ENCODE measurements at places on chromosomes 5 and 9. TPM values are rescaled to one million over a fixed set of nuclear protein-coding genes. Genes with fewer than 3 reads are reported as not detected.

DNA sequence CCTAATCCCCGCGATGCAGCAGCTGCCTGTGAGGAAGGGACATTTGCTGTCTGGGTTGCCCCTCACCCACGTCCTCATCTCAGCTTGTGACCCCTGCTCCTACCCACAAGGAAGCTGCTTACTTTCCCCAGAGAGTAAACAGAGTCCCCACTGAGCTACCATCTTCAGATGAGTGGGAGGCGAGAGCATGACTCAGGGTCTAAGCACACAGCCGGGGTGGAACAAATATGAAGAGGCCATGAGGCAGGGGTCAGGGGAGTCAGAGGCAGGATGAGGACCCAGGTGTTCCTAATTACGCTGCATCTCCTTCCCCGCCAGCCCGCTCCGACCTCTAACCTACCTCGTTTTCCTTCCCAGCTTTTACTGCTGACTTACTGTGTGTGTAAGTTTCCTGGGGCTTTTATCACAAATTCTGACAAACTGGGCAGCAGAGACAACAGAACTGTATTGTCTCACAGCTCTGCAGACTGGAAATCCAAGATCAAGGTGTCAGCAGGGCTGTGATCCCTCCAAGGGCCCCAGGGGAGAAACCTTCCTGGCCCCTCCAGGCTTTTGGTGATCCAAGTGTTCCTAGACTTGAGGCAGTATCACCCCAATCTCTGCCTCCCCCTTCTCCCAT lies 94.0 kb upstream of the DNAH5 start:
- H3K4me3 ChIP-seq = no peak overlapping the region
- no peaks in the 10 kb centered on the region for H3K36me3 ChIP-seq
- peaks cover 55% of the 10 kb centered on the region for H3K4me1 ChIP-seq
- H3K27me3 ChIP-seq = no peaks in the 10 kb centered on the region

- H3K4me3 ChIP-seq = no peak overlapping the region
- no peaks in the 10 kb centered on the region for H3K36me3 ChIP-seq
- H3K4me1 ChIP-seq = peaks cover 24% of the 10 kb centered on the region
- no peak overlapping the region for H3K27ac ChIP-seq
- no peaks in the 10 kb centered on the region for H3K27me3 ChIP-seq
Measured at GRCh38 chr5:33281431-33281843, 159.3 kb upstream of the TARS1 start.

- DNase-seq = no peak
- H3K36me3 ChIP-seq = no peaks in the 10 kb centered on the region
- no peak overlapping the region for H3K27ac ChIP-seq
- H3K4me1 ChIP-seq = no peaks in the 10 kb centered on the region
- H3K4me3 ChIP-seq = no peak overlapping the region
Measured at GRCh38 chr5:35830587-35830986, 26.1 kb upstream of the IL7R start.

DNA sequence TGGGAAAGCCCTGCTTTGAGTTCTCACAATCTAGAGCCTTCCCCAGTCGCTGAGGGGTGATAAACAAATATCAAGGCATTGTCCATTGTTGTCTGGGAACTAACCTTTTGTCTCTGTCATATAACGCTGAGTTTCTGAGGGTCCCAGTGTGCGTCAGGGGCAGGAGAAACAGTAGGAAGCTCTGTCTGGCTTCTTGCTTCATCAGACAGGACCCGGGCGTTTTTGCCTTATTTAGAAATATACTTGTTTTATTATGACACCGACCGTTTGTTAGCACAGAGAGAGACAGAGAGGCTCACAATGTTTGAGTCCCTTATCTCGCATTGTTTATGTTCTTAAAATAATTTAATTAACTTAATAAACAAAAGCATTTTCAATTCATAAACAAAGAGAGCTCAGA lies 204.9 kb upstream of the GAS1 start:
- peak overlapping the region; percentile 15 for H3K27ac ChIP-seq
- no peaks in the 10 kb centered on the region for H3K36me3 ChIP-seq
- peak; percentile 35 for DNase-seq
- no peak overlapping the region for H3K4me3 ChIP-seq

DNA sequence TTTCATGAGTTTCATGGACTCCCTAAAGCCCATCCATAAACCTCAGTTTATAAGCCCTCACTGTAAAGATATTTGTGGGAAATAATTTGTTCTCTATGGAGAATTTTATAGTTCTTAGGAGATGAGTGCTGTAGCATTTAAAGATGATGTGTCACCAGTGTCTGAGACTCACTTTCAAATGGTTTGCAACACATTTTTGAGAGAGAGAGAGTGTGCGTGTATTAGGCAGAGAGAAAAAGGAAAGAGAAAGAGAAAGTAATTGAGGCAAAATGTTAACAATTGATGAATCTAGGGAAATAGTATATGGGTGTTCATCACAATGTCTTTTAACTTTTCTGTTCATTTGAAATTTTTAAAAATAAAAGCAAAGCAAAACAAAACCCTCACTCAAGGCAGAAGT lies 479.0 kb downstream of the ZSWIM6 start:
- H3K36me3 ChIP-seq = no peaks in the 10 kb centered on the region
- no peaks in the 10 kb centered on the region for H3K4me1 ChIP-seq
- H3K27ac ChIP-seq = no peak overlapping the region
- no peaks in the 10 kb centered on the region for H3K27me3 ChIP-seq

- DNase-seq = no peak
- H3K36me3 ChIP-seq = no peaks in the 10 kb centered on the region
- peaks cover 47% of the 10 kb centered on the region for H3K4me1 ChIP-seq
- no peaks in the 10 kb centered on the region for H3K27me3 ChIP-seq
- H3K4me3 ChIP-seq = no peak overlapping the region
Measured at GRCh38 chr5:131377785-131378325, 114.0 kb downstream of the CDC42SE2 start.

GRCh38 chr5:172065431-172066065 lies 59.1 kb upstream of the FBXW11 start:
- H3K4me3 ChIP-seq = no peak overlapping the region
- H3K27me3 ChIP-seq = no peaks in the 10 kb centered on the region
- H3K36me3 ChIP-seq = peaks cover 83% of the 10 kb centered on the region
- no peak for DNase-seq
- no peak overlapping the region for H3K27ac ChIP-seq
- no peaks in the 10 kb centered on the region for H3K4me1 ChIP-seq

- H3K36me3 ChIP-seq = no peaks in the 10 kb centered on the region
- H3K27ac ChIP-seq = no peak overlapping the region
- H3K4me1 ChIP-seq = no peaks in the 10 kb centered on the region
- H3K27me3 ChIP-seq = peaks cover 21% of the 10 kb centered on the region
Measured at GRCh38 chr9:36945999-36946398, 88.1 kb downstream of the PAX5 start.

GRCh38 chr9:138063033-138063432 lies 185.5 kb downstream of the CACNA1B start:
- H3K36me3 ChIP-seq = no peaks in the 10 kb centered on the region
- H3K4me3 ChIP-seq = no peak overlapping the region
- H3K27me3 ChIP-seq = peaks cover 15% of the 10 kb centered on the region
- no peaks in the 10 kb centered on the region for H3K4me1 ChIP-seq
- DNase-seq = no peak
- H3K27ac ChIP-seq = no peak overlapping the region

Gene NEUROG1
- not detected for total RNA-seq

Gene F2RL2
- 1.3 TPM for total RNA-seq

Gene ORM1
- not detected for total RNA-seq

Gene ACTL7B
- total RNA-seq = not detected

Gene ZNF354C
- total RNA-seq = not detected

Data from SJSA1 (cell line).